CD14-positive monocyte (primary cell): ENCODE measurements at places on chromosomes 12 and 14. TPM values are rescaled to one million over a fixed set of nuclear protein-coding genes. Genes with fewer than 3 reads are reported as not detected.

COX8C gene
- not detected for polyA plus RNA-seq

MYF6 gene
- not detected in 2 replicates for polyA plus RNA-seq

DPPA3 gene
- polyA plus RNA-seq = not detected

CCDC88C gene
- 11.6 TPM for polyA plus RNA-seq

GNB3 gene
- polyA plus RNA-seq = 0.13 and 0.31 TPM in 2 replicates

AVPR1A gene
- polyA plus RNA-seq = not detected in 2 replicates

MAP3K9 gene
- 0.01 and 0.03 TPM in 2 replicates for polyA plus RNA-seq

ZNF140 gene
- polyA plus RNA-seq = 2.6 and 6.3 TPM in 2 replicates

CYP46A1 gene
- polyA plus RNA-seq = not detected in 2 replicates

WBP11 gene
- 12.2 and 20.5 TPM in 2 replicates for polyA plus RNA-seq

RTL1 gene
- polyA plus RNA-seq = not detected

TSHR gene
- not detected in 2 replicates for polyA plus RNA-seq

PRB2 gene
- polyA plus RNA-seq = not detected

SRRM4 gene
- not detected in 2 replicates for polyA plus RNA-seq

SYNJ2BP gene
- 2.2 and 4.9 TPM in 2 replicates for polyA plus RNA-seq

CPNE6 gene
- not detected in 2 replicates for polyA plus RNA-seq

FBLN5 gene
- polyA plus RNA-seq = not detected in 2 replicates

KRT77 gene
- not detected for polyA plus RNA-seq

PRKD1 gene
- polyA plus RNA-seq = not detected

KCNJ8 gene
- polyA plus RNA-seq = not detected

HOXC13 gene
- not detected in 2 replicates for polyA plus RNA-seq
